ENCODE measurements at places on chromosomes 1 and 21. TPM values are rescaled to one million over a fixed set of nuclear protein-coding genes. Genes with fewer than 3 reads are reported as not detected.

DNA sequence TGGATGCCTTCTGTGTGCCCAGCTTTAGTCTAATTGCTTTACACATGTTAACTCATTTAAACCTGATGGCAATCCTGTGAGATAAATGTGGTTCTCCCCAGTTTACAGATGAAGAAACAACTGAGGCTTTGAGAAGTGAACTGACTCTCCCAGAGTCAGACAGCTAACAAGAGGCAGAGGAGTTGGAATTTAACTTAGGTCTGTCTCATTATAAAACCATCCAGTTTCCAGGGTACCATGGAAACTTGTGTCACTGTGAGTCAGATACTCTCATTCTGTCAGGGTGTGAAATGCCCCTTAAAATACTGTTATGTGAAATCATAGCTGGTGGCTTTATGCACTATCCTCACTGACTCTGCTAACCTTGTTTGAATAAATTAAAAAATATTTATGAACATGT, 206.6 kb downstream of the PBX1 start:
- DNase-seq, result no peak

DNA sequence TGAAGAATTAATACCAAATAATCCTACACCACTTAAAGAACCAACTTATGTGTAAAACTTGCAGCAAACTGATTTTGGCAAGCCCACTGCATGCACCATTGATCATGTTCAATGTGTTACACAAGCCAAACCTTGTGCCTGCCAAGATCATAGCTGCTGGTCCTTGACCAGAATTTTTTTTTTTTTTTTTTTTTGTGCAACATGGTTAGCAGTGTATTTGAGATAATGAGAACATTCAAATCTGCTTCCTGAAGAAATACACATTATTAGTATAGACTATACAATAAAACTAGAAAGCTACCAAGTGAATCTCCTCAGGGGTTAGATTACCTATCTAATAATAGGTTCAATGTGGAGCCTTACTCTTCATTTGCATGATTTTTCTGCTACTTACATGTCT, 421.0 kb downstream of the MRPL39 start:
- no peak for DNase-seq

GRCh38 chr1:67298762-67299161, 8.9 kb upstream of the IL12RB2 start:
- no peak for DNase-seq

GRCh38 chr1:63124666-63125191, 197.6 kb upstream of the FOXD3 start:
- no peak for DNase-seq

DNA sequence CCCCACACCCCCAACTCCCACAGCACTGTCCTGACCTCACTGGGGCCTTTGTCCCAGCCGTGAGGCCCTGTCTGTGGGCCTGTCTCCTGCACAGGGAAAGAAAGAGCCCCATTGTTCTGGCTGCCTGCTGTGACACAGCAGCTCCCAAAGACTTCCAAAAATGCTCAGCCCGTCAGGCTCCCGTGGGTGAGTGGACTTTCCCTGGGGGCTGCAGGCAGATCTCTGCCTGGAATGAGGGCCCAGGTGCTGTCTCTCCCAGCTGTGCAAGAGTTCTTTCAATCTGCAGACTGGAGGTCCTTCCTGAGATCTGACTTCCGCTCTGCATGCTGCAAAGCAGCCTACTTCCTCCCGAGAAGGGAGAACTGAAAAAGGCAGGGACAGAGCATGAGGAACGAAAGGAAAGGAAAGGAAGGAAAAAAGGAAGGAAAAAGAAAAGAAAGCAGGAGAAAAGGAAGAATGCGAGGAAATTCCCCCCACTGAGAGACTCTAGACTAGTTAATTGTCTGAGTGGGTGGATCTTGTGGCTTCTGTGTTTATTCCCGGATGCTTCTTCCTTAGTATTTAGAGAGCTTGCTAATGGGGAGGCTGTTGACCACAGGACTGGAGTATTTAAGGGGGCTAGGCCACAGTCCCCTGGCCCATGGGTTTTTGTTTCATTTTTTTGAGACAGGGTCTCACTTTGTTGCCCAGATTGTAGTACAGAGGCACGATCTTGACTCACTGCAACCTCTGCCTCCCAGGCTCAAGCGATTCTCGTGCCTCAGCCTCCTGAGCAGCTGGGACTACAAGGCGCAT, 15.0 kb downstream of the NES start:
- no peak for DNase-seq

The SMPDL3B gene
- total RNA-seq, result 1.5 TPM

GRCh38 chr1:41444785-41445184, 39.7 kb downstream of the EDN2 start:
- DNase-seq, result no peak

GRCh38 chr1:3629561-3630160, 4.8 kb downstream of the TPRG1L start:
- no peak for DNase-seq

DNA sequence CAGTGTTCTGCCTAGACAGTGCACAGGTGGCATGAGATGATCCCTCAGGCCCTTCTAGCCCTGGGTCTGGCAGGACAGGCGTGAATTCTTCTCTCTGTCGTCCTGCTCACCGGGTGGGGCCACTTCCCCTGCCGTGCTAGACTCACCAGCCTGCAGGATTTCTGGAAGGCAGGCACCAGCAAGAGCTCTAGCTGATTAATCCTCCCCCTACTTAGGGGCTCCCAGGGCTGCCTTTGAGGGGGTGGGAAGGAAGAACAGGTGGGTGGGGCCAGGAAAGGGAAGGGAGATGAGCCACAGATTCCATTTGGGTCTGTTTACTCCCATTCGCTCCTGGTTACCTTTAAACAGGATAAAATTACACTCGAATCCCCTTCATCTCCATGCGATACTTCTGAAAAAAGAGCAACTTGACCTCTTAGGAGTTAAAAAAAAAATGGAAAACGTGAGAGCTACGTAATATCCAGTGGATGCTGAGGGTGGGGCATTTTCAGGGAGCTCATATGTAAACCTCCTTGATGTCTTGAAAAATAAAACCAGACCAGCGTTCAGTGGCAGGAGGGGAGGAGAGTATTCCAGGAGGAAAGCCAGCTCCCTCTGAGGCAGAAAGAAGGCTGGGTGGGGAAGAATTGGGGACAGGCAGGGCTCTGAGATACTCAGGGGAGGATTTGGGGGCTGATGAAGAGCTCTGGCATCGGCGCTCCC, 665.5 kb downstream of the PTPRU start:
- DNase-seq, result no peak

The NBPF4 gene
- not detected for total RNA-seq

The BSND gene
- total RNA-seq, result not detected

The RNU1-2 gene
- total RNA-seq, result 1,290 TPM

GRCh38 chr1:40315239-40315794, 1.8 kb downstream of the COL9A2 start:
- peak; percentile 59 for DNase-seq

DNA sequence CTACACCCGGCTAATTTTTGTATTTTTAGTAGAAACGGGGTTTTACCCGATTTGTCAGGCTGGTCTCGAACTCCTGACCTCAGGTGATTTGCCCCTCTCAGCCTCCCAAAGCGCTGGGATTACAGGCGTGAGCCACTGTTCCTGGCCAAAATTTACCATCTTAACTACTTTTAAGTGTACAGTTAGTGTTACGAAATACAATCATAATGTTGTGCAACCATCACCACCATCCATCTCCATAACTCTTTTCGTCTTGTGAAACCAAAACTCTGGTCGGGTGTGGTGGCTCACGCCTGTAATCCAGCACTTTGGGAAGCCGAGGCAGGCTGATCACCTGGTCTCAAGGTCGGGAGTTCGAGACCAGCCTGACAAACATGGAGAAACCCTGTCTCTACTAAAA, 14.1 kb upstream of the ZBTB40 start:
- DNase-seq, result no peak

The SPRR1B gene
- total RNA-seq, result not detected

DNA sequence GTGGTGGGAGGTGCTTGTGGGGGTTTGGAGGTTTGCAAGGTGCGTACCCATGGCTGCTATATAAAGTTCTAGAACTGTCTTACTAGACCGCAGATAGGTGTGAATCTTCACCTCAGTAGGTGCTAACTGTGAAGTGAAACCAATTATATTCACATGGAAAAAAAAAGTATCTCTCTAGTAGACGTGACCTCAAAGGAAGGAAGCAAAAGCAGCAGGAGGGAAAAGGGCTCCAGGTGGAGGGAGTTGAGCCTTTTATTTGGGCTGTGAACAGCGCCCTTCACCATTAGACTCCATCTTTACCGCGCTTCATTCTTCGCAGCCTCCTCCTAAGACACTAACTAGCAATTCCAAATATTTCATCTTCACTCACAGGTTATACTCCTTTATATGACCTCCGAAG, 129.8 kb downstream of the TBX19 start:
- DNase-seq, result no peak

GRCh38 chr1:160046494-160047110, 14.8 kb upstream of the PIGM start:
- no peak for DNase-seq

GRCh38 chr1:42957880-42958487, 684 bp downstream of the SLC2A1 start:
- no peak for DNase-seq

The S100A1 gene
- total RNA-seq, result 2.9 TPM

DNA sequence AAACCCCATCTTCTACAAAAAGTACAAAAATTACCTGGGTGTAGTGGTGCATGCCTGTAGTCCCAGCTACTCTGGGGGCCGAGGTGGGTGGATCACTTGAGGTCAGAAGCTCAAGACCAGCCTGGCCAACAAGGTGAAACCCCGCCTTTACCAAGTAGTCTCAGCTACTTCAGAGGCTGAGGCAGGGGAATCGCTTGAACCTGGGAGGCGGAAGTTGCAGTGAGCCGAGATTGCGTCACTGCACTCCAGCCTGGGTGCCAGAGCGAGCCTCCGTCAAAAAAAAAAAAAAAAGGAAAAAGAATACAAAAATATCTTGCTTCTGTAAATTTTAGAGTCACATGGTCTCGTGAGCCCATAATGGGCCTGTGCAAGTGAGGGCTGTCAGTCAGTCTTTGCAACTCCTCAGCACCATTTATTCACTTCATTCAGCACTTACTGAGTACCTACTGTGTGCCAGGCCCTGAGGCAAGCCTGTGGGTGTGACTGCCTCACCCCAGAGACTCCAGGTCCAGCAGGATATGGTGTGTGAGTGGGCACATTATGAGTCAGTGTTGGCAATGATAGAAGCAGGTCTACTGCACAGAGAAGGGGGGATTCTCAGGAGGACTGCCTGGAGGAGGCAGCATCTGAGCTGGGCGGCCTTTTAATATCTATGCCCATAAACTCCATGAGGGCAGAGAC, 46.8 kb upstream of the TARDBP start:
- DNase-seq, result no peak

GRCh38 chr1:218459450-218459849, 114.3 kb downstream of the TGFB2 start:
- DNase-seq, result no peak

DNA sequence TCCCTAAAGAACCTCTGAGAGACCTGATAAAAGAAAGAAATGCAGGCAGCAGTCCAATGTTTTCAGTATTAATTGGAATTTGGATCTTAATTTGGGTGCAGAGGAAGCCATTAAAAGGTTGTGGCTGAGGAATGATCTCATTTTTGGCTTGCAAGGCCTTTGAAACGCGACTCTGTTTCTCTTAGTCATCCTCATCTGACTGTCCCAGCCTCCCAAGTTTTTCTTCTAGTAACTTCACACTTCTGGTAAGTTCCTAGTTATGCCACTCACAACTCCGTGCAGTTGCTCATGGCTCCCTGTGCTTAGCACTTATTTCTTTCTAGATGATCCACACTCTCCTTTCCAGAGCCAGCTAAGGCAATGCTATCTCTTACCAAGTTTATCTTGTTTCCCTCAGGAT, 147.4 kb upstream of the USP24 start:
- no peak for DNase-seq

The UBE2U gene
- not detected for total RNA-seq

Data from Panc1 (cell line).